ENCODE measurements at places on chromosomes 13 and 19.
A peak's percentile ranks its signal among the peaks of the same experiment; 100 is the strongest.

GRCh38 chr19:3608750-3609322 lies 2.2 kb upstream of the TBXA2R start:
- DNase-seq = peak; percentile 63

DNA sequence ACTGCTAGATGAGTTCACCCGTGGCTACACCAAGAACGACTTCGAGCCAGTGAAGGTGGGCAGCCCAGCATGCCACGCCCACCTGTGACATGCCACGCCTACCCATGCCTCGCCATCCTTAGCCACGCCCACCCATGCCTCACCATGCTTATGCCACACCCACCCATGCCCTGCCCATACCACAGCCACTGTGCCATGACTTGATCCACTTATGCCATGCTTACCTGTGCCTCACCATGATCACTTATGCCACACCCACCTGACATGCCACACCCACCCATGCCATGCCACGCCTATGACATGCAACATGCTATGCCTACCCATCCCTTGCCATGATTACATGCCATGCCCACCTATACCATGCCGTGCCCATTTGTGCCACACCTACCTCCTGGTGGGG lies 12.9 kb upstream of the USE1 start:
- DNase-seq = no peak

- DNase-seq = no peak
Measured at GRCh38 chr19:54107876-54108490, 5.3 kb downstream of the NDUFA3 start.

DNA sequence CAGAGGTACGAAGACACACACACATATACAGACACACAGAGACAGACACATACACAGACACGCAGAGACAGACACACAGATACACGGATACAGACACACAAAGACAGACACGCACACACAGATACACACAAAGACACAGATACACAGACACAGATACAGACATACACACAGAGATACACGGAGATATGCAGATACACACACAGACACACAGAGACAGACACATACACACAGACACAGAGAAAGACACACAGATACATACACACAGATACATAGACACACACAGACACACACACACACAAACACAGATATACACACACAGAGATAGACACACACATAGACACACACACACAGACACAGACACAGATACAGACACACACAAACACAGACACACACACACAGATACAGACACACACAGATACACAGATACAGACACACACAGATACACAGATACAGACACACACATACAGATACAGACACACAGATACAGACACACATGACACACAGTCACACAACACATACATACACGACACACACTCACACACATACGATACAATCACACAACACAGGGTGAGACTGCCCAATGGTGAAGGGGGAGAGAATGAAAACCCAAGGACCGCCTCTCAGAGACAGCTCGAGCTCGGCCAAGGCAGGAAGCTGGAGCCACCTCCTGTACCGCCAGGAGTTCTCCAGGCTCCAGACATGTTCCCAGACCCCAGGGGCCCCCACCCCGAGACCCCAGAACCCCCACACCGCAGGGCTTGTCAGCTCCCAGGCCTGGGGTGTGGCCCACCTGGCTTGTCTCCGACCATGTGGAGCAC lies 8.8 kb upstream of the CCER2 start:
- no peak for DNase-seq

GRCh38 chr13:36850790-36851438 lies 31.9 kb downstream of the RFXAP start:
- no peak for DNase-seq
